ENCODE measurements at places on chromosomes 4 and X.

DNA sequence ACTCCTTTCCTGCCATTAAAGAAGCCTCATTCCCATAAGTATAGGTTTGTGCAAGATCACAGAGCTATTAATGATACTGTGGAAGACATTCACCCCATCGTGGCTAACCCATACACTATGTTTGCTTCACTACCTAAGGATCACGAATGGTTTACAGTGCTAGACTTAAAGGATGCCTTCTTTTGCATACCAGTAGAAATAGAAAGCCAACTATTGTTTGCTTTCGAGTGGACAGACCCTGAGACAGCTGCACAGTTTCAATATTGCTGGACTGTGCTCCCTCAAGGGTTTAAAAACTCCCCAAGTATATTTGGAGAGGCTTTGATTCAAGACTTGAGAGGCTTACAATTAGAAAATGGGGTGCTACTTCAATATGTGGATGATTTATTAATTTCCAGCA lies 16.0 kb upstream of the PAPSS1 start:
- DNase-seq = no peak

- DNase-seq = no peak
Observed at GRCh38 chr4:118680808-118681207, 4.4 kb upstream of the METTL14 start.

DNA sequence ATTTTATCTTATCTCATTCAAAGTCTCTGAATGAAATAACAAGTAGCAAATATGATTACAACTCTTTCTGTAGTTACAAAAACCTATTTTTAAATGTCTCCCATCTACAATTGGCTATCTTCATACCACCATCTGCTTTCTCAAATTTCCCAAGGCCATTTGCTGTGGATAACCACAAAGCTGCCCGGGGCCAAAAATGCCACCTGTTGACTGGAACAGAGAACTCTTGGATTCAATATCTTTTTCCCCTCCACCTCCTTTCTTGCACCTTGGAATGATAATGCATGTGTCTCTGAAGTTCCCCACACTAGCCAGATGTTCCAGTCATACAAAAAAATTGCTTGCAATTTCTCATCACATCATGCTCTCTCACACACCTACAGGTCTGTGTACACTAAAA lies 93.3 kb upstream of the SCML1 start:
- no peak for DNase-seq

GRCh38 chr4:6768539-6768905 lies 14.0 kb upstream of the KIAA0232 start:
- no peak for DNase-seq
